ENCODE measurements at places on chromosomes 2 and 18.

DNA sequence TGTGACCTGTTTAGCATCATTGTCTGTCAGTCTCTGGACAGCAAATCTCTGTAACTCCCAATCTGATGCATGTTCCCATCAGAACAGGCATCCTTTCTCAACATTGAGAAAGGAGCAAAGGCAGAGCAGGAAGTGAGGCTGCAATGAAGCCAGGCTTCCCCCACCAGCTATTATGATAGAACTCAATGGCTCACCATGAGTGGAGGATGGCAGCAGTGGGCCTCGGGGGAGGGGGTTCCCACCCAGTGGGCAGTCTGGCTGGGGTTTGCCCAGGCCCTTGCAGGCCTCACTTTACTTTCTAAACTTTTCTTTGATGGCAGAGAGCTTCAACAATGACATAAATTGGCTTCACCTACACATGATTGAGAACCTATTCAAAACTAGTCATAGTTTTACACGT is 240.6 kb upstream of the CXCR4 start:
- DNase-seq = no peak

DNA sequence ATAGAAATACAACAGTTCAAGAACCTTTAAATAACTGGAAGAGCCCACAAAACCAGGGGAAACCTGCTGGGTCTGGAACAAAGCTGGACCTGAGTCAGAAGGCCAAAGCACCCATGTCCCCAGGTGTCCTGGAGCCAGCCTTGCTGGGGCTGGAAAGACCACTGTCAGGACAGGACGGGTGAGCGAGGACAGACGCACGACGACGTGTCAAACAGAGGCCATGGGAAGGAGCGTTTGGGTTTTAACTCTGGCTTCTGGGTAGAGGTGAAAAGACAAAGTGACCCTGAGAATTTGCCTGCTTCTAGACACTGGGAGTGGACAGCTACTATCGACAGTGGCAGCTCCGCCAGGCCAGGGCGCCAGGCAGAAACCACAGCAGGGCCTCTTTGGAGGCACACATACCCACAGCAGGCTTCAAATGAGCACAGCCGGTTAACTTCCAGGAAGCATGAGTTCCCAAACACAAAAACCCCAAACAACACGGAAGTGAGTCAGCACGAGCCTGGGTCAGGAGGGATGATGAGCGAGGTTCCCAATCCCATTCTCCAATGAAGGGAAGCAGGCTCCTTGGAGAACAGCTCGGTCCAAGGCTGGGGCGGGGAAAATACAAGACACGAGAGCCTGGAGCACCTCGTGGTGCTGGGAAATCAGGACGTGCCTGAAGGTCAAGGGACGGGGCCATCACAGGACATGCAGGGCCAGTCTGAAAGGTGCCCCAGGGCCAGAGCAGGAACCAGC is 208.0 kb downstream of the TWIST2 start:
- DNase-seq = no peak

GRCh38 chr2:154449951-154450658 is 248.4 kb upstream of the KCNJ3 start:
- no peak for DNase-seq

- no peak for DNase-seq
These were observed 484.6 kb downstream of the SATB2 start for GRCh38 chr2:198973181-198973580.

DNA sequence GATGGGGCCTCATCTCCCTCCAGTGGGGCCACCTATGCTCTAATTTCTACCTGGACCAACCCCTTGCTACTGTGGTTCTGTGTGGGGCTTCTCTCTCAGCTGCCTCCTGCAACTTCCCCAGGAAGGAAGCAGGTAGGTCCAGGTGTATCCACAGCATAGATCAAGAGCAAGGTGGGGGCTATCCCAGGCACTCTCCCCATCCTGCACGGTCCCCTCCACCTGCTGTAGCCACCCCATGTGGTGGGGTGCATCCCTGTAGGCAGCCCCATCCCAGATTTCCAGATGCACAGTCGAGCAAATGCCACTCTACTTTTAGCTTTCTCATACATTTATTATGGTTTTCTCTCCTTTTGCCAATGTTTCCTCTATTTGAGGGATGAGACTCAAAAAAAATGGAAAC is 156.1 kb downstream of the FBXO15 start:
- DNase-seq = no peak

DNA sequence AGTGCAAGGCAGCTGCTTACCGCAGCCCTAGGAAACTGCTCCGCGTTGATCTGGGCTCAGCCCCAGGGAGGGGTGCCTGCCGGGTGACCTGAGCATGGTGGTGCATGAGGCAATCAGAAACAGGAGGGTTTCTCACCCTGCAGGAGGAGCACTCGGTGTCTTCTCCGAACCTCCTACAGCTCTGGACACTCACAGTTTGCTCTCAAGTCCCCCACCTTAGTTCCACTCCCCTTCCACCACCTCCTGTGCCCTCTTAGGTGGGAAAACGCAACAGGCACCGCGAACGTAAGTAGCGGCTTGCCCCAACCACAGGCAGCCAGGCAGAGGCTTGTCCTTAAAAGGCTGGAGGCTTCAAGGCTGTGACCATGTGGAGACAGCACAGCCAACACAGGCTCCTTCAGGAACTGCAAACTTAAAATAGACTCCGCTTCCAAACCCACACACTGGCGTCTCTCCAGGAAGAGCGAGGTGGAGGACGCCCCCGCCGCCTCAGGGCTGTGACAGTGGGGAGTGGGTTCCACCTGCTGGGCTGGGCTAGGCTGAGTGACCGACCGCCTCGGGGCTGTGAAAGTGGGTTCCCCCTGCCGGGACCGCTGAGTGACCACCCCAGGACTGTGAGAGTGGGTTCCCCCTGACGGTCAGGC is 71.6 kb downstream of the NDUFA10 start:
- peak; percentile 20 for DNase-seq

- no peak for DNase-seq
These were observed 202.5 kb upstream of the SLC8A1 start for GRCh38 chr2:40654346-40654745.

- no peak for DNase-seq
These were observed 18.1 kb upstream of the ROCK1 start for GRCh38 chr18:21129566-21130216.

DNA sequence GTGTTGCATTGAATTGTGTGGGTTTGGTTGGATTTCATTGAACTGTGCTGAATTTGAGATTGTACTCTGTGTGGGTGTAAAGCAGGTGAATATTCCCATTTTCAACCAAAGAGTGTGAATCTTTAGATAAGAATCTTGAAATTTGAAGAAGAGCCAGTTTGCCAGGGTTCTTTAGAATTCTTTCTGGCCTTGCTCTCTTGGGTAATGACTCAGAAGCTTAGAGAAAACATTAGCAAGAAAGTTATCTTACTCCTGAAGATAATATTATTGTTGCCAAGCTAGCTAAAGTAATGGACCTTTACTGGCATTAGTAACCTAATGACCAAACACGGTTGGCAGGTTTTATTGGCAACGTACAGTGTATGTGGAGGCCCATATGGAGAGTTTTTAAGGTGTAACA is 46.4 kb upstream of the SIX3 start:
- no peak for DNase-seq

- DNase-seq = no peak
These were observed 317.6 kb downstream of the TNS1 start for GRCh38 chr2:217685255-217685605.

DNA sequence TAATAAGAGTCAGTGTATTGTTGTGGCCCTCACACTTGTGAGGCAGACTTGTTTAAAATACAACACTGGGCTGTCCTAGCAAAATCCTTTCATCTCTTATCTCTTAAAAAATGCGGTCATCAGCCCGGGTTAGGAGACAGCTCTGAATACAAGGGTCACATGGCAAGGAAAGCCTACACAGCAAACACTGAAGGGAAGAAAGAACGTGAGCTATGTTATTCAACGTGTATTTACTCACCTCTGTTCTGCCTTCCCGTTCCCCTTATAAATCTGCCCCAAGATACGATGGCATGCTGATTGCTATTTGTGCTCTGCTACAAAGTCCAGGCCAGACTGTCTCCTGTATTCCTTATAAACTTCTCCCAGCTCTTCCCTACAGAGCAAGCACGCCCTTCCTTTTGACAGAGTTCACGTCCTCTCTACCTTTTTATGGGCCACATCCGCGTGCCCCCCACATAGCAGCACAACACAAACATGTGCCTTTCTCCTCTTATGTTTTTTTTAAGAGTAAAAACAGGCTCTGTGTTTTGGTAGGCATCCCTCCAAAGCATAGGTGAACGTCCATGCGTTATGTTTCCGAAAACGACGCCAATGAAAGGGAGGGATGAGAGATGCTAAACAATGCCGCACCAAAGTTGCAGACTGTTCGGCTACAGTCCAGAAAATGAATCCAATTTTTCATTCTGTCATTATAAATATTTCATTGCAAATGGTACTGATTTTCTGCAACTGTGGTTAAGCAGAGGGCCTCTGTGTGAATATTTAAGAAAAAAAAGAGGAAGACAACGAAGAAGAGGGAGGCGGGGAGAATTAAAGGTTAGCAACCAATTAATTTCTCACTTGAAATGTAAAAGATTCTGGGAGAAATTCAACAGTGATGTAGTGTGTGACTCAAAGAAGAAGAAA is 274.7 kb downstream of the ZNF521 start:
- DNase-seq = no peak

DNA sequence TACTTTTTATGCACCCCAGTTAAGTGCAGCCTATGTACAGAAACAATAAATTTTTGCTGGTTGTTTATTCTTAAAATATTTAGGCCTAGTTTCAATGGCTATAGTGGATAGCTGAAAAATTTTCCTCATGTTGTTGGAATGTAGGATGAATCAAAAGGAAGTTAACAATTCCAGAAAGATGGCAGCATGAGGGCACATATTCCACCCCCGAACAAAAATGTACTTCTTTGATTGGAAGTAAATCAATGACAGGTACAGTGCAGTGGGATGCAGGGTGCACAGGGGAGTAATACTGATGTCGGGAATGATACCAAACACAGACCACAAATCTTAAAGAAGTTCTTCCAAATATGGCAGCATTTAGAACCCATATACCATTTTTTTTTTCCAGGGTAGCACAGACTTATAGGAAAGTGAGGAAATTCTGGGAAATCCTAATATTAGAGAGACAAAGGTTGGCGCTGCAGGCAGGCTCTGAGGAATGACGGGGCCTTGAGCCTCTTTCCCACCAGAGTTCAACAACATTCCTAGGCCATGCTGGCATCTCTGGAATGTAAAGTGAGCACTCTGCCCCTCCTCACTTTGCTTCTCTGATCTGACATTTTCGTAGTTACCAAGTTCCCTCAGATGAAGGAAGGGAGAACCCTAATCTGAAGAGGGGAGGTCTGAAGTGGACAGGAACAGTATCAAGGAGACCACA is 36.6 kb upstream of the IKZF2 start:
- DNase-seq = no peak

GRCh38 chr2:113887009-113887792 is 2.7 kb upstream of the ACTR3 start:
- no peak for DNase-seq

GRCh38 chr2:189441709-189442074 is 418 bp downstream of the WDR75 start:
- DNase-seq = no peak

DNA sequence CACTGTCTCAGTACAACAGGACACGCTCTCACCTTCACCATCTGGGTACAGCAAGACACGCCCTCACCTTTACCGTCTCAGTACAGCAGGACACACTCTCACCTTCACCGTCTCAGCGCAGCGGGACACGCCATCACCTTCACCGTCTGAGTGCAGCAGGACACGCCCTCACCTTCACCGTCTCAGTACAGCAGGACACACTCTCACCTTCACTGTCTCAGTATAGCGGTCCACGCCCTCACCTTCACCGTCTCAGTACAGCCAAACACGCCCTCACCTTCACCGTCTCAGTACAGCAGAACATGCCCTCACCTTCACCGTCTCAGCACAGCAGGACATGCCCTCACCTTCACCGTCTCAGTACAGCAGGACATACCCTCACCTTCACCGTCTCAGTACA is 109.9 kb upstream of the CTDP1 start:
- DNase-seq = no peak

- DNase-seq = no peak
These were observed 197.4 kb downstream of the VAPA start for GRCh38 chr18:10111191-10111590.

- DNase-seq = no peak
These were observed 105.2 kb upstream of the ARHGAP28 start for GRCh38 chr18:6624271-6624660.

DNA sequence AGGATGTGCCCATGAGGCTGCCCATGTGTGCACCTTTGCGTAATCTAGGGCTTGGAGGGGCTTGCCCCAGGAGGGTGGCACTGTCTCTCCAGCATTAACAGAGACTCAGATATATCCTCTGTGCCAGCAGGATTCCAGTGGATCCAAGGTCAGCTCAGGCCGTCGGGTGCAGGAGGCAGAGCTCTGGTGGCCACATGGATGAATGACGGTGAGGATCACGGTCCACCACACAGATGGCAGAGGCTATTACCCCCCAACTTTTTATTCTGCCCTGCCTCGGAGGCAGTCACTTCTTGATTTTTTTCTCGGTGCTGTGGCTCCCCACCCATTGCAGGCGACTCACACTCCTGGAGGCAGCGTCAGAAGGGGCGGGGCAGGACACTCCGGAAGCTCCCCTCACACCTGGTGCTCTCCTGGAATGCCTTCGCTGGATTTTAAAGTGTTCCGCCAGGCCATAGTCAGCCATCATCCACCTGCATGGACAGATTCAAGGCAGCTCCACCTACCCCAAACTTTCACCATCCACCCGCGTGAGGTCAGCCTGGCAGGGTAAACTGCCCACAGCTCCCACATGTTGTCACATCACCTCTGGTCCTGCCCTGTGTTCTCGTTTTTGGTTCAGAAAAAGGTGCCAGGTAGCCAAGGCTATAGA is 602.9 kb upstream of the RAB6C start:
- DNase-seq = no peak

GRCh38 chr2:185979546-185980071 is 241.0 kb downstream of the FSIP2 start:
- no peak for DNase-seq

GRCh38 chr2:1675633-1676032 is 68.7 kb downstream of the PXDN start:
- no peak for DNase-seq

DNA sequence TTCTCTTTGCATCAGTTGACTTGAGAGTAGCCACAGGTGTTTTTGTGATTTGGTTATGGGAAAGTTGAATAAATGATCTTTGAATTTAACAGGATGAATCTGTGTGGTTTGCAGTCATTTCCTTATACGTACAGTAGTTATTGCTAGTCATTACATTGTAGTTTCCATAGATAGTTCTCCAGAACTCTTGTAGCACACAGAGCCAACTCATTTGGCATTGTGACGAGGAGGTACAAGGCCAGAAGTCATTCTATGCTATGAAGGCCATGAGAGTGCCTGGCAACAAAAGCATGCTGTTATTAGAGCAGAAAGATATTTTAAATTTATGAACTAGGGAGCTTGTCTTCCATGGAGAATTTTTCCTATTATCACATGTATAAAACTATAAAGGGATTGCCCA is 973.0 kb upstream of the CHAC2 start:
- no peak for DNase-seq
